ENCODE measurements at places on chromosomes 4 and X.

DNA sequence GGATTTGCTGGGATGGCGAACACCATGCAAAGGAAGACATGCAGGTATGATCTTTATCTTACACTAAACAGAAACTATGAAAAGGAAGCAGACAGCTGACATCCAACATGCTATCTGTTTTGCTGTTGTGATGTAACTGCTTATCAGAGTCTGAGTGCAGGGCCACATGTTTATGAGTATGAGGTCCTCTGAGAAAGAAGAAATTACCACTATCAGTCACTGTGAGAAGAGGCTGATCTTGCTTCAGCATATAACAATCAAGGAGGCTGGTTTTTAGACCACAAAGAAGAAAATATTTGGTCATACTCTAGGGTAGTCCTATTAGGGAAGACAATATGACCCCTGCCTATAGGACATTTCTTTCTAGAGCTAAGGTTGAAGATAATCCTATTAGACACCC is 18.5 kb downstream of the CLGN start:
- no peaks in the 10 kb centered on the region for H3K4me1 ChIP-seq
- H3K4me3 ChIP-seq = no peak overlapping the region
- H3K27me3 ChIP-seq = no peaks in the 10 kb centered on the region
- H3K36me3 ChIP-seq = no peaks in the 10 kb centered on the region

- DNase-seq = no peak
- H3K36me3 ChIP-seq = no peaks in the 10 kb centered on the region
- H3K27me3 ChIP-seq = no peaks in the 10 kb centered on the region
These were observed 67.3 kb downstream of the SHISA3 start for GRCh38 chr4:42464550-42465094.

- no peak overlapping the region for H3K27ac ChIP-seq
- H3K4me3 ChIP-seq = no peak overlapping the region
- H3K27me3 ChIP-seq = no peaks in the 10 kb centered on the region
- DNase-seq = no peak
- H3K36me3 ChIP-seq = no peaks in the 10 kb centered on the region
These were observed 101.9 kb downstream of the IGSF1 start for GRCh38 chrX:131187206-131187605.

- H3K27me3 ChIP-seq = no peaks in the 10 kb centered on the region
- H3K4me3 ChIP-seq = no peak overlapping the region
- no peaks in the 10 kb centered on the region for H3K36me3 ChIP-seq
- DNase-seq = no peak
- H3K27ac ChIP-seq = no peak overlapping the region
These were observed 300.9 kb downstream of the SPIN4 start for GRCh38 chrX:63050225-63050624.

- H3K4me3 ChIP-seq = no peak overlapping the region
- no peak for DNase-seq
- H3K27me3 ChIP-seq = no peaks in the 10 kb centered on the region
These were observed 514.9 kb upstream of the GALNT7 start for GRCh38 chr4:172653676-172654075.

GRCh38 chrX:140586951-140587350 is 82.1 kb upstream of the SOX3 start:
- DNase-seq = no peak
- no peaks in the 10 kb centered on the region for H3K36me3 ChIP-seq

DNA sequence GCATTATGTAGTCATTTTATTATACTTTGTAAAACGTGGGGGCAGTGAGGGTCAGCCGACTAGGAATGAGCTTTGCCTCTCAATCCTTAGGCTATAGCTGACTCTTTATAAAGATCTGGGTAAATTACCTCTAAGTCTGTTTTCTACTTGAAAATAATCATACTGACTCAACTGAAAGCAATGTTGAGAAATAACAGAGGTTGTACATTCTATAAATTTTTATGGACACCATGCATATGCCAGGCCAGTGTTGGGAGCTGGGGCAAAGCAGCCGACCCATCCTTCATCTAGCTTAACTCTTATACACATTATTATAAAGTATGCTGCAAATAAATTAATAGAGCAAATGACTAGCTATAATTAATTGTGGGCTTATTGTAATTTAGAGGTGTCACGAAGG is 2.2 kb upstream of the DCUN1D4 start:
- H3K36me3 ChIP-seq = no peaks in the 10 kb centered on the region
- DNase-seq = no peak
- H3K4me3 ChIP-seq = no peak overlapping the region
- H3K4me1 ChIP-seq = peaks cover 6% of the 10 kb centered on the region
- H3K27ac ChIP-seq = no peak overlapping the region
- H3K27me3 ChIP-seq = no peaks in the 10 kb centered on the region
